ENCODE measurements at places on chromosomes 11 and 22.

DNA sequence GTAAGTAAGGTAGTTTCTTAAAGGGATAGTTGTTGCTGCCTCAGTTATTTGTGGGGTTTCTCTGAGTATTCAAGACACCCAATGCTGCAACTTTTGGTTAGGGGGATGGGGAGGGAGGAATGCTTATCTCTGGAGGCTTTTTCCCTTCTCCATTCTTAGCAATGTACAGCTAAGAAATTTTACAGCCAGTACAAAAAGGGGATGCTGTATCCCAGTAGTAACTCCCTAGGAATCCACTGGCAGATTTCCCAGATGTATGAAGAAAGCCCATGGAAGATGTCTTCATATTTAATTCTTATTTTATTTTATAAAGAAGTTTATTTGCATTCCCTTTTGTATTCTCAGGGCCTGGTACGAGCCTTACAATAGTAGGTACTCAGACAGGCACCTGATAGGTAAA lies 154.8 kb downstream of the ENTHD1 start:
- no peak for DNase-seq

- no peak for DNase-seq
Measured at GRCh38 chr22:23137905-23138561, 3.8 kb downstream of the RSPH14 start.

- no peak for DNase-seq
Measured at GRCh38 chr11:129701706-129702105, 113.9 kb upstream of the TMEM45B start.

- DNase-seq, result no peak
Measured at GRCh38 chr22:48659404-48659996, 1168.2 kb downstream of the BRD1 start.

DNA sequence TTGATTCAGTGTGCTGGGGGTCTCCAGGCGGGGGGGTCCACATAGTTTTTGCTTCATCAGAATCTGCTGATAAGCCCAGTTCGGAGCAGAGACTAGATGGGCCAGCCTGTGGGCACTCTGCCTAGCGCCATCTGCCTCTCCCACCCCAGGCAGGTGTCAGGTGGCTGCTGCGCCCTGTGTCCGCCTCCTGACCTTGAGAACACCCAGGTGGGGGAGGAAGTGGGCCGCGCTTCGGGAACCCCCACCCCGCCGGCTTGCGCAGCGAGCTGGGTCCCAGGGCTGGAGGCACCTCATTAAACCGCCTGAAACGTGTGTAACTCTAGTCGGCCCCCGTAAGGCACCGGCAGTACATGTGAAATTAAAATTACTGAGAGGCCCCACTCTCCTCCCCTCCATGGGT lies 113.6 kb downstream of the KCNQ1 start:
- no peak for DNase-seq

GRCh38 chr11:933142-933851 lies 7.6 kb downstream of the AP2A2 start:
- no peak for DNase-seq

DNA sequence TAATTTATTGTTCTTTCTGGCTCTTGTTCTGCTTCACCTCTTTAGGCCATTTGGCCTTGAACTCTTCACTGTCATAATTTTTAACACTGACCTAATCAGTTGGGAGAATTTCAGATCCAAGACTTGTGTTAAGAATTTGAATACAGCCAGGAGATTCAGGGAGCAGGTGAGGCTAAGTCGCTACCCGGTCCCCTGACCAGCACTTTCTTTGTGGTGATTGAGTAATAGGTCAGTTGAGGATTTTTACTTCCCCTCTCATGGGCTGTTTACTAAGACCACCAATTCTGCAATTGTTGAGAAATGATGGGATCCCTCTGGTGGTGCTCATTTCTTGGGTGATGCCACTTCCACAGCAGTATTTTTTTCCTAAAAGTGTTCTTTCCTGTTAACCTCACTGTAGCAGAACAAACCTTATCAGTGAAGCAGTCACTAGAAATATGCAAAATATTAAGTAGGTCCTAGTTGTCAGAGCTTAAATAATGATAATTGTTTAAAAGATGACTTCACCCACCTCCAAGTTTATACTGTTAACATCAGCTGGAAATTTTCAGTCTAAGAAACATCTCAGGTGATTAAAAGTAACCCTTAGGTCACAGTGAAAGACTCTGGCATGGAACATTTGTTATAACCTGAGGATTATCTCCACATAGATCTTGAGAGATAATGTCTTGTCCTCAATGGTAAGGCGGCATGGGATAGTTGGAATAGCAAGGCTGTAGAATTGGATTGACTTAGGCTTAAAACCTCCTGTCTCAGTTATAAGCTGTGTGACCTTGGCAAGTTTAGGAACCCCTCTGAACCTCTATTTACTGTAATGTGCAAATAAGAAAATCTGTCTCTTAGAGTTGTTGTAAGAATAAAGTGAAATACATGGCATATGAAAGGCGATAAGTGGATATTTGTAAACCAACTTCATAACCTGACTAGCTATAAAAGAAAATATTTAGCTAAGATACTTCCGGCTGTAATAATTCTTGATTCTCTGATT lies 41.3 kb downstream of the POLD3 start:
- no peak for DNase-seq

GRCh38 chr11:120217941-120218694 lies 7.3 kb downstream of the OAF start:
- no peak for DNase-seq

- no peak for DNase-seq
Measured at GRCh38 chr11:116335891-116336290, 436.9 kb downstream of the BUD13 start.

DNA sequence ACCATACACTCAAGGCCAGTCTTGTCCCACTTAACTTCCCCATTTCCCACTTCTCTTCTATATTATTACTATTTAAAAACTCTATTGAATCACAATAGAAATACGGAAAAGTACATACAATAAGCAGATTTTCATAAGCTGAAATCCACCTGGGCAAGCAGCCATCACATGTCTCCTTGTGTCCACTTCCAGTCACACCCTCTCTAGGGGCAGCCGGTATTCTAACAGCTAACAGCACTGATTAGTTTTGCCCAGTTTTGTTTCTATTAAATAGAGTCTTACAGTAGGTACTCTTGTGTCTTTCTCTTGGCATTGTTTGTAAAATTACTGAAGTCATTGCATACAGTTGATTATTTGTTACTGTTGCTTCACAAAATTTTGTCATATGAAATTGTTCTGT lies 37.8 kb downstream of the PPP6R3 start:
- DNase-seq, result no peak

DNA sequence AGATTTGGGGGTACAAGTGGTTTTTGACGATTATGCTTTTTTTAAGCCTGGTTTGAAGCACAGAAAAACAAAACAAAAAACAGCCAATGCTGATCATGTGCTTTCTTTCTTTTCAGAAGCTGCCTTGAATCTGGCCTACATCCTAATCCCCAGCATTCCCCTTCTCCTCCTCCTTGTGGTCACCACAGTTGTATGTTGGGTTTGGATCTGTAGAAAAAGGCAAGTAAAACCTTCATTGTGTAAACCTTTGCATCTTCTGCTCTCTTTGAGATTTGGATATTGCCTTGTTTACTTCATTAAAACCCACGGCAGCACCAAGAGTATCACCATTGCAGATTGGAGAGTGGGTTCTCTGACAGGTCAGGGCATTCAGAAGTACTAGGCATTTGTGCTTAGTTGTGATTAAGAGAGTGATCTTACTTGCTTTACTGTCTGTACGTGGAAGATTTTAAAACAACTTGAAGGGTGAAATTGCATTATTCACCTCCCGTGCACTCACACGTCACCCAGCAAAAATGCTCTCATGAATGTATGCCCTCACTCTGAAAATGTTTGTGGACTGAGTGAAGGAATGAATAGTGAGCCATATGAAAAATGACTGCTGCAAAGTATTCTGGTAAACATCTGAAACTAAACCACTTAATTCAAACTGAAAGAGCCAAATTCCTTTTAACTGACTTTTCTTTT lies 17.0 kb downstream of the LAYN start:
- DNase-seq, result no peak

GRCh38 chr11:78147807-78148206 lies 8.4 kb upstream of the ALG8 start:
- DNase-seq, result no peak

DNA sequence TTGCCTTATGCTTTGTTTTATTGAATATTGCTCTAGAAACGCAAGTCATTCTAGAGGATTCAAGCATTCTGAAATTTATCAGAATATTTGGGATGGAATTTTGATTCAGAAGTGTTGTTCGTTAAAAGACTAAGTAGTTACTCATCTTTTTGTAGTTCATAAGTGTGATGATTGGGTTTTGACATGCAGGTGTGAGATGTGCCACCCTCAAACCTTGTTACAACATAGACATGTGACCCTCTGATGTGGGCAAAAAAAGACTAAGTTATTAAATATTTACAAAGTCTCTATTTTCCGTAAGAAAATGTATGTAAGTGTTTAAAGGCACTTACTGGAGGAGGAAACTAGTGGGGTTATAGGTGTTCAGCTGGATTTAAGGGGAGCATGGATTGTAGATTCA lies 8.9 kb downstream of the YWHAH start:
- no peak for DNase-seq

- no peak for DNase-seq
Measured at GRCh38 chr11:13336246-13336878, 58.8 kb downstream of the BMAL1 start.

- no peak for DNase-seq
Measured at GRCh38 chr22:27475548-27475897, 326.0 kb downstream of the MN1 start.

DNA sequence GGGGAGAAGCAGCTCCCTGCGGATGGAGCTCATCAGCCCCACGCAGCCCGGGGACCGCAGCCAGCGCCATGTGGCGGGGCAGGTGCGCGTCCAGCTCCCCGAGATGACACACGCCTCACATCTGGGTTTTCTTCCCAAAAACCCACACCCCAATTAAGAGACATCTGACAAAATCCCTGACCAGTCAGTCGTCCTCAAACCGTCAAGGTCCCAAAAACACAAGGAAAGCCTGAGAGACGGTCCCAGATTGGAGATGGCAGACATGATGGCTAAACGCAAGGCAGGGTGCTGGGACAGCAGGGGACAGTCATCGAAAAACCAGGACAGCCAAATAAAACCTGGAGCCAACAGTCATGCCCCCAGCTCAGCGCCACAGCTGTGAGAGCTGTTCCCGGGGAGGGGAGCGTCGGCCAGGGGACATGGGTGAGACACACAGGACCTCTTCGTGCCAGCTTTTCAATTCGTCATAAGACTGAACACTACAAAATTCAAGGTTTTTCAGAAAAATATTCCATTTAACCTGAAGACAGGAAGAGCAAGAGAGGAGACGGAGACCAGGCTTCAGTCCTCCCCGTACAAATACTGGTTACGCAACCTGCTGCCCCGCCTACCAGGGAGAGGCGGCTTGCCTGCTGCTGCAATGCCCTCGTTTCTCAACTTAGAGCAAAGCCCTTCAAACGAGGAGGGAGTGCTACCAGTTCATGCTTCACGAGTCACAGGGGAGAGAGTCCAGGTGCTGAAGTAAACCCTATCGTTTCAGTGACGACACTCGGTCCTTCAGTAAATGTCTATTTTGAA lies 10.5 kb downstream of the TOLLIP start:
- no peak for DNase-seq

DNA sequence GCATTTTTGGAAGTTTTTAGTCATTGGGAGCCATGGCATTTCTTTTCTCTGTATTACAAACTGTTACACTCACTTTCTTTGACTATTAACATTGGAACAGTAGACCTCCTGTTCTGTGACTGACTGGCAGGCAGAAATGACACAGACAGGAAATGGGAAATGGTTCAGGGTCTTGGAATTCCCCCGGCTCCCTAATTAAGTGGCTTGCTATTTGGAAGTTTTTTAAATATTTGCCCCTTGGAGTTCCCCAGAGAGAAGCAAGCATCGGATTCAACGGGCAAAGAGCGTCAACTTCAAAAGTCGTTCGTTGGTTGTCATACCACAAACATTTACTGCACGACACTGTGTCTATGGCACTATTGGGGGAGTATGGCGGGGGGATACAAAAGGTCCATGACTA lies 1.1 kb upstream of the BIRC2 start:
- no peak for DNase-seq

DNA sequence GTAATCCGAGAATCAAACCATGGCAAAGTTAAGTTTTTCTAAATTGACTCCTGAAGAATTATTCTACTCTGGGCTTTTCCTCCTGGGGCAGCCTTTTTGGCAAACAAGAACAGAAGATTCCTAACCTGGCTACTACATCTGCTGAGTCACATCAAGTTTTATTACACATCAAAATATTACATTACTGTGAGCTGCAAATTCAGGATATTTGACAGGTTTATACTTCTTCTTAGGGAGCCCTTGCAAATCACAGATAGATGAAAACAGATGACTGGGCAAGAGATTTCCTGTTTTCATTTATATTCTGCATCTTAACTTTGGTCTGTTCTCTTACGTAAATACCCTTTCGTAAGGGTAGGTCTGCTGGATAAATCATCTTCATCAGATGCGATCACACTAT lies 23.6 kb downstream of the XRRA1 start:
- no peak for DNase-seq

DNA sequence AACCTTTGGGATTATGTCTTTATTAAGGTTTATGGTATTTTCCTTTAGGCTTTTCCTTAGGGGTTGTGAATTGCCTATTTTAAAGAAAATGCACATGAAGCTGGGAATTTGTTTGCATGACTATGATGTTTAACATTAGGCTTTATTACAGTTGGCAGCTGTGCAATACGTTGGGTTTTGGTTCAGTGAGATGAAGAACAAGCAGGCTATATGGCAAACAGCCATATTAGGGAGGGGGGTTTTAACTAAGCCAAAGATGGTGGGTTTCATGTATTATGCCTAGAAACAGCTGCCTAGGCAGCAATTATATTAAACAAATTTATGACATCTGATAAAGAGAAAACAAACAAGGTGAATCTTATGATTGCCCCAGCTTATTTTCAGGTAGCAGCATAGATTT lies 880.8 kb downstream of the FAM181B start:
- no peak for DNase-seq

- no peak for DNase-seq
Measured at GRCh38 chr11:76184551-76184993, 21.7 kb downstream of the WNT11 start.

DNA sequence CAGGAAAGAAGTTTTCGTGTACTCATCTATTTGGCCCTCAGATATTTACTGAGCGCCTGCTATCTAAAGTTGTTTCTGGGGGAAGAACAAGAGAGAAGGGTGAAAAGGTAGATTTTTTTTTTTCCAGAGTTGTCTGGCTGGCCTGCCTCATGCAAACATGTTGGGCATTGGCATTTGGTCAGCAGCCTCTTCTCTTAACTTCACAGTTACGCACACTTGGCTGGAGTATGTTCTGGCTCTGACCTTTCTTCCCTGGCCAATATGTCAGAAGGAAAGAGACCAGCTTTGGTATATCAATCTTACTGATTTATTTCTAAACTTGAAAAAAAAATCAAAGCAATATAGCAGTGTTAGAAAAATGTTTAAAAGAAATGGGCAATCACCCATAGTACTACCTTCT lies 54.2 kb upstream of the GRAMD1B start:
- no peak for DNase-seq

Data from stimulated activated CD8-positive, alpha-beta memory T cell treated with anti-CD3 and anti-CD28 coated beads, Interleukin-7, amount 100 ng/mL, for 24 hours (primary cell).